ENCODE measurements at places on chromosomes 12 and 14.

DNA sequence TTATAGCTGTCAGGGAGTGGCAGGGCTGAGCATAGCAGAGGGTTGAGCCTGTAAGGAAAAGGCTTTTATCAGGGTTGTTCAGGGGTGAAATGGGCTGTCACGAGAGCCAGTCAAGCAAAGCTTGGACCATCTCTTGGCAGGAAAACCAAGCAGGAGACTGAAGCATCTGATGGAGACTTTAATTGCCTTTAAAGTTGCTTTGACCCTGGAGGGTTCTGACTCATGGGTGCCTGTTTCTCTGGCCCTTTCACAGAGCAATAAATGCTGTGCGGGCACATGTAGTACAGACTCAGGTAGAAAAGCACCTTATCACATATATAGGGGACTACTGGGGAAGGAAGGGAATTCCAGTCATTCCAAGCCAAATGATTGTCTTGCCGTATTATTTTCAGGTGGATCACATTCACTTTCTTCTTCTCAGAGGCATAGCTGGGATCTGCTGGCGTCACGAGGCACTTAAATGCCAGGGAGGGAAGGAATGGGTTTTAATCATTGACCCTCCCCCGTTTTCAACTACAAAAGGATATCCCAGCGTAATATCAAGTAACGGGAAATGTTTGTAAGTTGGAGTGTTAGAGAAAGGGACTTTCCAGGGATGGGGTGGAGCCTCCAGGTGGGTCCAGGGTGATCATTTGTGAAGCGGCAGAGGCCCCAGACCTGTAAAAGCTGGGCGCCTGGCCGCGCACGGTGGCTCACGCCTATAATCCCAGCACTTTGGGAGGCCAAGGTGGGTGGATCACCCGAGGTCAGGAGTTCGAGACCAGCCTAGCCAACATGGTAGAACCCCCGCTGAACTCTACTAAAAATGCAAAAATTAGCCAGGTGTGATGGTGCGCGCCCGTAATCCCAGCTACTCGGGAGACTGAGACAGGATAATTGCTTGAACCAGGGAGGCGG is 34.9 kb downstream of the PLEKHD1 start:
- peak; percentile 80 for DNase-seq

GRCh38 chr14:95215094-95215725 is 57.9 kb upstream of the DICER1 start:
- DNase-seq = no peak

- peak; percentile 66 for DNase-seq
These were observed 1.2 kb upstream of the SH2B3 start for GRCh38 chr12:111404362-111405148.

GRCh38 chr14:73168274-73168673 is 32.0 kb downstream of the PSEN1 start:
- DNase-seq = no peak

- no peak for DNase-seq
These were observed 123.1 kb downstream of the ZNF664 start for GRCh38 chr12:124096109-124096508.

DNA sequence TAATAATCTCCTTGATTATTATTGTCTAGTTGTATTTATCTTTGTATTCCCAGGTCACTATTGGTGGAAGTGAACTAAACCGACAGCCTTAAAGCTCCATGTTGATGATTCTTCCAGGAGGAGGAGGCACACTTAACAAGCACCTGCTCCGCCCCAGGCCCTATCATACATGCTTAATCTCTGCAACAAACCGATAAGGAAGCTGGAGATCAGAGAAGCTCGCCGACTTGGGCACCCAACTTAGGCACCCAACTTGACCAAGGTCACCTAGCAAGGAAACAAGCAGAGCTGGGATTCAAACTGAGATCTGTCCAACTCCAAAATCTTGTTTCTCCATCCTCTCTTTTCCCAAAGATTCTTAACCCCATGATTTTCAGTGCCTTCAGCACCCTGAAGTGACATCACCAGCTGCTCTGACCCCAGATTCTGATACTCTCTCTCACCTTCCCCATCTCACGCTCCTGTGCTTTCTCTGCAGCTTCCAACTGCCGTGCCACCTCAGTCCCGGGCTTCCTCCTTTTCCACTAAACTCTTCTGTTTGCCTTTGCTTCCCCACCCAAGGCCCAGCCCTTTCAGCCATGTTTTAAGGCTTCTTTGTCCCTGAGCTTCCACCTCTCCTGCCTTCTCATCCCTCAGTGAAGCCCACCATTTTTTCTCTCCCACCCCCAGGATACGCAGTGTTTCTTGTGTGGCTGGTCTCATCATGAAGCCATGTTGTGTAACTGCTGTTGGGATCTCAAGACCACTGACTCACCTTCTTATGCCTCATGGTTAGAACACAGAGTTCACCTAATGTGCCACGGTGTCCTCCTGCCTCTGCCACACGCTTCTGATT is 6.6 kb upstream of the KRT18 start:
- no peak for DNase-seq

- DNase-seq = no peak
These were observed 20.9 kb upstream of the CNIH1 start for GRCh38 chr14:54462048-54462447.

DNA sequence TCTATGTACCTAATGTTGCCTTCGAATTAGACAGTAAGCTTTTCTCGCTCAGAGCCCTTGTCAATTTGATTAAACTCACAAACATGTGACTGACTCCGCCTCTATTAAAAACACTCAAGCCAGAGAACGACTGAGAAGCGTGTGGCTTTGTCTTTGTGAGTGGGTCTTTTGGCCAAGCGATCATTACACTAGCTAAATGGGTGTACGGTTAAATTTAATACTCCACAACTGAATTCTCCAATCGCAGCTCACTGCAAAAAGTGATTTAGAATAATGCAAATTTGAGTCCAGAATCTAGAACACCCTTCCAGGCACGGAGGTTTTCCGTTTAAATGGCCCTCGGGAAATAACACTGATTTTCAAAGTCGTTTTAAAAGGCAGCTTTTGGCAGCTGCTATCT is 253.7 kb downstream of the EFCAB11 start:
- DNase-seq = no peak

- DNase-seq = no peak
These were observed 25.1 kb upstream of the CDK17 start for GRCh38 chr12:96425321-96425720.

GRCh38 chr14:24258548-24259265 is 4.3 kb downstream of the TGM1 start:
- no peak for DNase-seq

- DNase-seq = no peak
These were observed 10.9 kb upstream of the ZNF705A start for GRCh38 chr12:8145754-8146441.

DNA sequence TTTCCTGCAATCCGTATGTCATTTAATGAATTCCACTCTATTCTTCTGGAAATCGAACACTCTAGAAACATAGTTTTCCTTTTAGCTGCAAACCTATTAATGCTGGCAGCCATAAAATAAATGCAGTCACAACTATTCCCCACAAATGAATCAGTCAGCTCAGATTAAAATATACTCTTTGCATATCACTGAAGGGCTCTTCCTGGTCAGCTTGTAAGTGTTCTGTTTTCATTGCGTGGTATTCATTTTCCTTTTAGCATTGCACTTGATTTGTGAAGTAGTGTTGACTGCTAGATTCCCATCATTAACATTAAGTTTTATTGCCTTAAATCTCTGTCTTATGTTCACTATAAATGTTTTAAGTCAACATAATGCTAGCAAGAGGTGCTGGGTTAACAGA is 685.9 kb downstream of the DIO2 start:
- no peak for DNase-seq

GRCh38 chr14:30708157-30708556 is 86.0 kb downstream of the SCFD1 start:
- no peak for DNase-seq

- DNase-seq = no peak
These were observed 12.0 kb upstream of the NUDT14 start for GRCh38 chr14:105192866-105193731.

DNA sequence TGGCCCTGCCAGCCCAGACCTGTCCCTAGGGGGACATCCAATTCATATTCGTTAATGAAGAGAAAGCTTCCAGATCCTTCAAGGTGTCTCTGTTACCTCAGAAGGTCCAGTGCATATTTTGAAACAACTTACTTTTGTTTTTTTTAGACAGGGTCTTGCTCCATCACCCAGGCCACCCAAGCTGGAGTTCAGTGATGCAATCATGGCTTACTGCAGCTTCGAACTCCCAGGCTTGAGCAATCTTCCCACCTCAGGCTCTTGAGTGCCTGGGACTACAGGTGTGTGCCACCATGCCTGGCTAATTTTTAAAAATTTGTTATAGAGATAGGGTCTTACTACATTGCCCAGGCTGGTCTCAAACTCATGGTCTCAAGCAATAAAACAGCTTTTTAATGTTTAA is 48.4 kb downstream of the B4GALNT3 start:
- no peak for DNase-seq

DNA sequence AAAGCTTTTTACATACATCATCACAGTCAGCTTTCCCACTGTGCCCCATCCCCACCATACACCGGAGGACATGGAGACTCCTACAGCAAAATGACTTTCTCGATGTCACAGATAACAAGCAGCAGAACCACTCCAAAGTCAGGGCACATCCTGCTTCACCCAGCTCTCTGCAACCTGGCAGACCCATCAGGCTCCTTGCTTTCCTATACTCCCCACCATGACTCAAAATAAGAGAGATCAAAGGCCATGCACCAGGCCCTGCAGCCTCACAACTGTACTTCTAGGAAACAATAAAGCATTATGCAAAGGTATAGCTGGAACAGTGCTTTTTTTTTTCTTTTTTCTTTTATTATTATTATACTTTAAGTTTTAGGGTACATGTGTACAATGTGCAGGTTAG is 187.4 kb downstream of the DPF3 start:
- no peak for DNase-seq

DNA sequence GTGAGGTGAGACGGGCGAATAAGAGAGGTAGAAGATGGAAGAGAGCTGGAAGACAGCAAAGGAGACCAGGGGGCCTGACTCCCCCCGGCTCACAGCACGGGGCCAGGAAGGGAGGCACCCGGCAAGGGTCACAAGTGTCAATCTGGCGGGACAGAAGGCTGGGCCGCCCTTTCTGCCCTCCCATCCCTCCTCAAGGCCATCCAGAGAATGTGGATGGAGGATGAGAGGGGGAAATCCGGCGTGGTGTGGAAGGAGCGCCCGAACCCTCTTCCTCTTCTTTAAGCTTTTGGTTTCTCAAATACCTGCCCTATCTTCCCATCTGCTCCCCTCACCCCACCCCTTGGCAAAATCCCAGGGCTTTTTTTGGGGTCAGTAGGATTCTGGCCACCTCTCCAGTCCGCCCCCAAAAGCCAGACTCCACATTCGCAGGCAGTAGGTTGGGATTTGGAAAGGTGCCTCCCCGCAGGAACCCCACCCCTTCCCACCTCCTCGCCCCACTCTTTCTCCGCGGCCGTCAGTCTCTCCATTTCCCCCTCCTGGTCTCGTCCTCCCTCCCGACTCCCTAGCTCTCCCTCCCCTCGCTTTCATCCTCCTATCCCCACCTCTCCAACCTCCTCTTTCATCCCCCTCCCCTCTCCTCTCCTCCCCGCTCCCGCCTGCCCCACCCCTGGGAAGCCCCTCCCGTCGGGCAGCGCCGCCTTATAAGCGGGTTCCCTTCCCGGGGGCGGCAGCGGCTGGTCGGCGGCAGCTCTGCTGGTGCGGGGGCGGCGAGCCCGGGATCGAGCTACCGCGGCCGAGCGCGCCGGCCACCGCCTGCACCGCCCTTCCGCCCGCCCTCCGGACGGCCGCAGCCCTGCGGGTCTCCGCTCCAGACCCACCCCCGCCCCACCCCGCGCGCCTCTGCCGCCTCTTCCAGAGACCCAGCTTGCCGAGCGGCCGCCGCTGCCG is at the start of gene PTMS:
Gene PTMS, plus strand, starts transcription at position 730 of the 948 bp plus-strand sequence. CDS start 343 bp downstream, outside the sequence.
- DNase-seq = peak; percentile 81

- DNase-seq = no peak
These were observed 191.6 kb downstream of the RBM19 start for GRCh38 chr12:113774526-113774925.

- DNase-seq = no peak
These were observed 161.3 kb upstream of the CAND1 start for GRCh38 chr12:67107751-67108269.

DNA sequence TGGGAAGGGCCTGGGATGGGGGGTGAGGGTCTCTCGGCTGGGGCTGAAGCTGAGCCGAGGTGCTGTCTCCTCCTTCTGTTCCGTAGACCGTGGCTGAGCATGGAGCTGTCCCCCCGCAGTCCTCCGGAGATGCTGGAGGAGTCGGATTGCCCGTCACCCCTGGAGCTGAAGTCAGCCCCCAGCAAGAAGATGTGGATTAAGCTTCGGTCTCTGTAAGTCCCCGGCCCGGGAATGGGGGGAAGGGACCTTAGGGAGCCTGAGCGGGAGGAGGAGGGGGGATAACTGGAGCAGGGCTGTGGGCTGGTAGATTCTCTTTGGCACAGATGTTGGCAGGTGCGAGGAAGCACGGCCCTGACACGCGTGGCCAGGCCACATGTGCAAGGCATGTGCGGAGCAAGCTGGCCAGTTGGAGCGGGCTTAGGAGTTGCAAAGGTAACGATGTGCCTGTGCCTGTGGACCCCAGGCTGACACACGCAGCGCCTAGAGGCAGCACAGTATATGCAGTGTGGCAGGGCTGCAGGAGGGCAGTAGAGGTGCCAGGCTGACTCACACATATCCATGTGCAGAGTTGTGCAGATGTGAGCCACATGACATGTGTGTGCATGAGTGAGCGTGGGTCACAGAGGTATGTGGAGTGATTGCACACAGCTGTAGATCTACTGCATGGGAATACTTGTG is 512 bp downstream of the PDE1B start:
- no peak for DNase-seq

GRCh38 chr12:109277899-109278762 is 31.0 kb downstream of the FOXN4 start:
- DNase-seq = peak; percentile 18

- DNase-seq = peak; percentile 81
These were observed 127.2 kb upstream of the MYF6 start for GRCh38 chr12:80580254-80580653.

GRCh38 chr12:47360771-47361388 is 281.1 kb upstream of the AMIGO2 start:
- DNase-seq = no peak

- DNase-seq = no peak
These were observed 7.5 kb downstream of the DUSP6 start for GRCh38 chr12:89344862-89345202.

- DNase-seq = no peak
These were observed 12.5 kb downstream of the CIT start for GRCh38 chr12:119864591-119864990.

DNA sequence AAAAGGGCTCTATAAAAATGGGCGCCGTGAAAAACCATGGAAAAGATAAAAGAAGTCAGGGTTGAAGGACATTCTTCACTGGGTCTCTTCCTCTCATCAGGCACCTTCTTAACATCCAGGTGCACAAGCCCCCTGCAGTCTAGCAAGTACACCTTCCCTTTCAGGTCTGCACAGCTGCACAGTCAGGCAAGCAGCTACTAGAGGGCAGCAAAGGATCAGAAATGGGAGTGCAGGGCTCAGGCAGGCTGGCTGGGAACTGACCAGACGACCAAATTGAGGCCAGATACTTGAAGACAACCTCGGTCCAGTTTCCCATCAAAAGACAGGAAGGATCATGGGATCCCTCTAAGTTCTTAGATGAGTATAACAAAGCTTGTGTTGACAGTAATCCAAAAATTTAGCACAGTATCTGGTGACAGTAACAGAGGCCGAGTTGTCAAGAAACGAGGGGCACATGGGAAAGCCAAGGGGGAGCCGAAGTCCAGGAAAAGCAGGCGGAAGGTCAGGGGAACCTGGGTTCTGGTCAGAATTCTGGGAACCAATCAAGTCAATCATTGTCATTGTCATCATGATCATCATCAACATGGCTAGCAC is 10.1 kb upstream of the GRIP1 start:
- DNase-seq = peak; percentile 47

Measured in kidney glomerular epithelial cell (primary cell).